SK-MEL-5 (cell line): ENCODE measurements at places on chromosomes 13 and 19. TPM values are rescaled to one million over a fixed set of nuclear protein-coding genes. Genes with fewer than 3 reads are reported as not detected.
A peak's percentile ranks its signal among the peaks of the same experiment; 100 is the strongest.

Gene AMER2
- 0.13 TPM in 1 of 2 replicates, not detected in the other for total RNA-seq

Gene MEDAG
- not detected in 2 replicates for total RNA-seq

DNA sequence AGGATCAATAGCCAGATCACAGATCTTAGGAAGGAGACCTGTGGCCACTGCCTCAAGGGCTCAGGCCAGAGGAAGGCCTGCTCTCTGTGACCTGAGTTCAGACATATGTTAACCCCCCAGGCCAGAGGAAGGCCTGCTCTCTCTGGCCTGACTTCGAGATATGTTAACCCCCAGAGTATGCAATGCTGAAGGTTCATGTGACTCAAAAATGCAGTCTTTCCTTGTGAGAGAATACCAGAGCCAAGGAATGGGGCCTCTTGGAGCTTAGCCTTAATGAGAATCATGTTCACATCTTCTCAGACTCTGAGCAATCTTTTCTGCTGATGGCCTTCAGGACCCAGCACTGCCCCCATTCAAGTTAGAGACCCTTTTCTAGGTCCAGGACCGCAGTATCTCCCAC is 36.7 kb downstream of the MBNL2 start:
- no peak for DNase-seq

GRCh38 chr19:46442808-46443450 is 14.2 kb upstream of the PNMA8C start:
- DNase-seq, result peak; percentile 43

GRCh38 chr19:4759388-4760284 is 31.9 kb upstream of the FEM1A start:
- DNase-seq, result peak; percentile 79

GRCh38 chr19:7482584-7483439 is 6.0 kb downstream of the PEX11G start:
- DNase-seq, result no peak

DNA sequence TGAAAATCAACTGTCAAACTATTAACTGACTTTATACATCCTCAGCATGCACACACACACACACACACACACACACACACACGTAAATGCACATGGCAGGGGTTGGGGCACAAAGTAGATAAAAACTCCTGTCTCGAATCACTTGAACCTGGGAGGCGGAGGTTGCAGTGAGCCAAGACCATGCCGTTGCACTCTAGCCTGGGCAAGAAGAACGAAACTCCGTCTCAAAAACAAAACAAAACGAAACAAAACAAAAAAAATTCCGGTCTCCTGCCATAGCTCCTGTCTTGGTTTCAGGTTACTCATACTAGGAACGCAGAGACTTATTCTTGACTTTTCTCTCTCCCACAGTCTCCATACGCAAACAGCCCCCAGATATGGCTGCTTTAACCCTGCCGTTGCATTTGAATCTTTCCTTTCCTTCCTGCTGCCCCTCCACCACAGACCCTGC is 148.9 kb downstream of the SHISA2 start:
- no peak for DNase-seq

GRCh38 chr13:55038230-55038629 is 2009.6 kb downstream of the OLFM4 start:
- DNase-seq, result no peak

Gene EDDM13
- not detected in 2 replicates for total RNA-seq

DNA sequence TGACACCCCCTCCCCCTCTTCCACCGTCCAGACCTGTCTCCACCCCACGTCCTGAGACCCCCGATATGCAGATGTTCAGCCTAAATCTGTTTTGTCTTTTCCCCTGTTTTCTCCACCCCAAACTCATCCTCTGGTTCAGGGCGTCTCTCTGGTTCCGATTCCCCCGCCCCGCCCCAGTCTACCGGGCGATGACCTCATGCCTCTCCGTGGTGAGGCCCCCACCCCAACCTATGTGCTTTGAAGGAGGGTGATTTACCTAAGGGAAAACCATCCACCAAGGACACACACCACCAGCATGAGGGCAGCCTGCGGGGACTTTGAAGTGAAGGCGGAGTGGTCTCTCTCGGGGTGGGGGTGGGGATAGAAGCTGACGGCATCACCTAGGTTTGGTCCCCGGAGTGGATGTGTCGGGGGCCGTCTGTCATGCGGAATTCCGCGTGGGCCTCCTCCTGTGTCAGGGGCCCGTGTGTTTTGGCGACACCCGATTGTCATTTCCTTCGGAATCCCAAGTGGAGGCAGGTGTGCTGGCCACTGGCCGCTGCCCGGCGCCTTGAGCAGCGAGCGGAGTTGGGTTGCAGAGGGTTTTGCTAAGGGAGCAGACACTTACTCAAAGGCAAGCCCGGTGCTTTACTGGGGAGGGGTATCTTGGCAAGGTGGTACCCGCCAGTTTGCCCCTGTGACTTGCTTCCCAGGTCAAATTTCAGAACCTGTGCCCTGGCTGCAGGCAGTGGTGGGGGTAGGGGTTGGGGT is 1.4 kb downstream of the FZR1 start:
- DNase-seq, result no peak

GRCh38 chr19:3506384-3507340 is 551 bp downstream of the FZR1 start:
- no peak for DNase-seq

GRCh38 chr19:45863840-45864628 is at the start of gene FOXA3:
FOXA3 (plus strand) TSS chr19:45864326; CDS start chr19:45864457, 131 bp downstream.
- DNase-seq, result peak; percentile 27

Gene COL5A3
- total RNA-seq, result 1.5 and 2.1 TPM in 2 replicates

DNA sequence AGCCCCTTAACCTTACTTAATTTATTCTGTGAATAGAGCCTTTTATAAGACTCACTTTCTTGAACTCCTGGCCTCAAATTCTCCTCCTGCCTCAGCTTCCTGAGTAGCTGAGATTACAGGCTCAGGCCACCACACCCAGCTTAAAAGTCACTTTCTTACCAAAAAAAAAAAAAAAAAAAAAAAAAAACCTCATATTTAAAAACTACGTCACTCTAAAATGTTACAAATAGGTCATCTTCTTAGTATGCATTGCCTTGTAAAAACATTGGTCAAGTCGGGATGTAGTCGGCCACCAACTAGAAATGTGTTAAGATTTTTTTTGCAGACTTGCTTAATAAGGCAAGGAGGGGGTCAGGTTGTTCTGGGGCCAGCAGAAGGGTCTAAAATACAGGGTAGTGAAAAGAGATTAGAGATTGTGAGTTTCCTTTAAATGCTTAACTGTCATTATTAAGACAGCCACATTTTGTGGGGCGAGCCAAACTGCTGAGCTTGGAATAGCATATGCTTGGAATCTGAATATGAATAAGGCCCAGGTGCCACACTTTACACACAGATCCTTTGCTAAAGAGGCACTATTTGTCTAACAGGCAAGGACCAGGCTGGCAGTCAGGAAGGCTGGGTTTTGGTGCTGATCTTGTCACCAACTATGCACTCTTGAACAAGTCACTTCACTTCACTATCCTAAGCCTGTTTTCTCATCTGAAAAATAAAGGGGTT is 16.5 kb upstream of the IL17D start:
- DNase-seq, result no peak

DNA sequence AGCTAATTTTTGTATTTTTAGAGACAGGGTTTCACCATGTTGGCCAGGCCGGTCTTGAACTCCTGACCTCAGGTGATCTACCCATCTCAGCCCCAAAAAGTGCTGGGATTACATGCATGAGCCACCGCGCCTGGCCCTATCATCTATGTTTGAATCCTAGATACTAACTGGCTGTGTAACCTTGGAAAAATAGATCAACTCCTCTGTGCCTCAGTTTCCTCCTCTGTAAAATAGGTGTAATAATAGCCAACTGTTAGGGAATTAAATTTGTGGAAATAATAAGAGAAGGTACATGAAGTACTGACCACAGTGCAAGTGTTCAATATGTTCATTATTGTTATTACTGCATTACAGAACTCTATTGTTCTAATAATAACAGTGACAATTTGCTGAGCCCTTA is 4.3 kb downstream of the SPTBN4 start:
- no peak for DNase-seq

DNA sequence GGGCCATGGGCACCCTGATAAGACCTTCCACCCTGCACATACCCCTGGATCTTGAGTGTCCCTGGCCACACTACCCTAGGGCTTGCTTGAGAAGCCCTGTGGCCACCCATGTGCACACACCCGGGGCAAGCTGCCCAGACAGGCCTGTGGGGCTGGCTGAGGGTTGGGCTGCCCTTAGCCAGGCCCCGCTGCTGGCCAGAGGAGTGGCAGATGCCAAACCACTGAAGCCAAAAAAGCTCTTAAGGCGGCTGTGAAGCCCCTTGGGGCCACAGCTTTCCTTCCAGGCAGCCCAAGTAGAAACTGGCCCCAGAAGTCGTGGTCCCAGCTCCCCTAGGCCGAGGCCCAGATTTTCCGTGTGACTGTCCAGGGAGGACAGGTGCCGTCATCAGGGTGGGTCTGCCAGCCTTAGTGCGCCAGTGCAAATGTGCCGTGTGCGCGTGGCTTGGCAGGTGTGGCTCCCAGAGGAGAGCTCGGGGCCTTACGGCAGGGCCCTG is 14.8 kb downstream of the CEBPG start:
- no peak for DNase-seq

Gene EEF2
- 1,726 and 1,742 TPM in 2 replicates for total RNA-seq

DNA sequence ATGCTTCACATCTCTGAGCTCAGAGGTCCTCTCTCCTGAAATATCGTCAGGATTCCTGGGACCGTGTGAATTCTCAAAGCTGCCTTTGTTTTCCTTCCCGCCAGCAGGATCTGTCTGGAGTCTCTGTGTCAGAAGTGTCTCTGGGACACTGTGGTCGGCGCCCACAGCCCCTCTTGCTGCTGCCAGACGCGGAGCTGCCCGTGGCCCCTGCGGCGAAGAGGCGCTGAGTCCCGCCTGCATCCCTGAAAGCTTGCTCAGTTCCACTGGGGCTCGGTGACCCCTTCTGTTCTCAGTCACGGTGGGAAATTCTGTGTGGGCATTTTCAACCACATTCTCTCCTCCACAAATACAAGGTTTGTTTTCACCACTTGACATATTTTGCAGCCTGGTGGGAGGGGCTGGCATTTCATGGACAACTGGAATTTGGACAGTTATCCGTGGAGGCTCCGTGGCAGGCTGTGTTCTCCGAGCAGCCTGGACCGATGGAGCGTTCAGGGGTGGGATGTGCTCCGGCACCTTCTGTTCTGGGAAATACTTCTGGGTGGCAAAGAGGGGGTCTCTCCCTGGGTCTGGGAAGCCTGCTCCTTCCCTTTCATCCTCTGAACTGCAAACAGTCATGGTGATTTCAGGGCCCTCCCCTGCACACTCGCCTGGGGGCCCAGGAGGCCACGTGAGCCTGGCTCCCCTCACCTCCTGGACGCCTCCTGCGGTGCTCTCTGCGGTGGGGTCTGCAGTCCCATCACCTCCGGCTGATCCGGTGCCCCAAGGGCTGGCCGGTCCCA is 42.6 kb upstream of the GRTP1 start:
- DNase-seq, result no peak

- no peak for DNase-seq
These were observed 570 bp downstream of the HSPBP1 start for GRCh38 chr19:55279340-55279739.

DNA sequence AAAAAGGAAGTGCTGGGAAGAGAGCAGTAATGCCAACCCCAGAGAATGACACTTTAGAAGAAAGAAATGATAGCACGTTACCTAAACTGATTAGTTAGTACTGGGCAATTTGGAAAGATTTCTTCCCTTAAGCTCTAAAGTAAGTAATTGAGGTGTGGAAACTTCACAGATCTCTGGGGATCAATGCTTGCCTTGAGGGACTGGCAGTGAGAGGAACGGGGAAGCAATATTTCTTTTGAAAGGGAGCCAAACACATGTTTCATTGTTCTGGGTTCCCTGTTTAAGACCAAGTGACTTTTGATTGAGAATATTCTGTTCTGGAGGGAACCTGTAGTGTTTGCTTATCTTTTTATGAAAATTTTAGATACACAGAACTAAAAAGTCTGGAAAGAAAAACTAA is 190.5 kb downstream of the NDFIP2 start:
- DNase-seq, result peak; percentile 63

DNA sequence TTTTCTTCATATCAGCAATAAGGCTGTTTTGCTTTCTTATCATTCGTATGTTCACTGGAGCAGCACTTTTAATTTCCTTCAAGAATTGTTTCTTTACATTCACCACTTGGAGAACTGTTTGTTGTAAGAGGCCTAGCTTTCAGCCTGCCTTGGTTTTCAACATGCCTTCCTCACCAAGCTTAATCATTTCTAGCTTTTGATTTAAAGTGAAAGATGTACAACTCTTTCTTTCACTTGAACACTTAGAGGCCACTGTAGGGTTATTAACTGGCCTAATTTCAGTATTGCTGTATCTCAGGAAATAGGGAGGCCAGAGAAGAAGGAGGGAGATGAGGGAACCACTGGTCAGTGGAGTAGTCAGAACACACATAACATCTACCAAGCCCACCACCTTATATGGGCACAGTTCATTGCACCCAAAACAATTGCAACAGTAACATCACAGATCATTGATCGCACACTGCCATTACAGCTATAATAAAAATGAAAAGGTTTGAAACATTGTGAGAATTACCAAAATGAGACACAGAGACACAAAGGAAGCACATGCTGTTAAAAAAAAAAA is 181.4 kb upstream of the TUBA3C start:
- DNase-seq, result no peak

GRCh38 chr13:35814605-35815011 is 316.6 kb downstream of the DCLK1 start:
- no peak for DNase-seq
